ENCODE measurements at places on chromosomes 1 and 21.

GRCh38 chr1:31412732-31413404 is at the start of gene SERINC2:
TSS of gene SERINC2 (plus strand) at chr1:31413213. CDS start at chr1:31413266, 53 bp downstream.
- DNase-seq, result no peak

GRCh38 chr1:53535846-53536245 is 76.6 kb downstream of the DMRTB1 start:
- DNase-seq, result no peak

DNA sequence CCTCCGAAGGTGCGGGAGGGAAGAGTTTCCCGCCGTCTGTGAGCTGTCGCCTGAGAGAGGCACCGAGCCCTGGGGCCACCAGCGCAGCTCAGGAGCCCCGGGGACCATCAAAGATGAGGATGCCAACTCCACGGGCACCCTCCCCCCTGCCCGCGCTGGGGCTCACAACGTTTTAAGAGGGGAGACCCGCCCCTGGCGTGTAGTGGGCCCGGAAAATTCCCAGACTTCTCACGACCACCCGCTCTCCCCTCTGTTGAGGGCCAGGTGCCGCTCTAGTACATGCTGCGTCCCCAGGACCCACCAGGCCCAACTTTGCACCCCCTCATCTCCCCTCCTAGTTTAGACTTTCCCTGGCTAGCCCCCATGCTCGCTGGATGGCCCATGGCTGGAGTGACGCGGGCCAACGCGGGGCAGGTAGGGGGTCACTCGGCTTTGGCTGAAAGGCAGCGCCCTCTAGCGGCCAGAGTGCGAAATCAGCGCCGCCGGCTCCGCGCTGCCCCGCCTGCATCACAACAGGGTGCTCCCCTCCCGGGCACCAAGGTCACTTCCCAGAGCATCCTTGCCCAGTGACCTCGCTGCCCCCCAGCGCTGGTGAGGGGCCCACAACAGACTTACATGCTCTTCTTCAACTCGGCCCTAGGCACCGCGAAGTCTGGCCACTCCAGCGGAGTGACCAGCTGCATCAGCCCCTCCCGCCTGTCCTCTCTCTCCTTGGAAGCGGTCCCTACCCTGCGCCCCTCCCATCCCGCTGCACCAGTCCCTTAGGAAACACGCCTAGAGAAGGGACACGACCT is 1.8 kb downstream of the CD160 start:
- DNase-seq, result peak; percentile 65

GRCh38 chr21:35716876-35717565 is 343.3 kb downstream of the SETD4 start:
- no peak for DNase-seq

DNA sequence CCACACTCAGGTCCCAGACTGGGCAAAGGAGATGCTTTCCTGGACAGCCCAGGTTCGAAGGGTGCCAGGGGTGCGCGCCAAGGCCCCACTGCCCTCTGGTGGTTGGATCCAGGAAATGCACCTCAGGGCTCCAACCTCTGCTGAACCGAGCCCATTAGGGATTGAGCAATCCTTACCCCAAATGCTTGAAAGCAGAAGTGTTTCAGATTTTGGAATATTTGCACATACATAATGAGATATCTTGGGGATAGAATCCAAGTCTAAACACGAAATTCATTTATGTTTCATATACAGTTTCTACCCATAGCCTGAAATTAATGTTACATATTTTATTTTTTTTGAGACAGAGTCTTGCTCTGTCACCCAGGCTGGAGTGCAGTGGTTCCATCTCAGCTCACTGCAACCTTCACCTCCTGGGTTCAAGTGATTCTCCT is 57.4 kb downstream of the SLC9A1 start:
- DNase-seq, result peak; percentile 94

DNA sequence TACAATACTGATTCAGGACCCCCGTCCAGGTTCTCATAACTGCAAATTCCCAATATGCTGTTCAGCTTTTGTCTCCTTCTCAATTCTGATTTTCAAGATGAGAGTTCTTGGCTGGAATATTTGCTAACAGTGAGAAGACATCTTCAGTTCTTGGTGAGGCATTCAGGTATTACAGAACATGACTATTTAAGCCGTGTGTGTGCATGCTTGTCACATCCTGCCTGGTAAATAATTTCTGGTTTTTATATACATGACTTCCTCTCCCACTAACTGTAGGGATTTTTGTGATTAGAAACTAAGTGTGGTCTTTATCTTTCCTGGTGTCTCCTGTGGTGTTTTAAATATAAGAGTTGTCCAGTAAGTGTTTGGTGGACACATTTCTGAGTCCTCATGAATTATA is 10.2 kb upstream of the SLC19A2 start:
- no peak for DNase-seq

GRCh38 chr1:22553104-22553880 is 10.0 kb upstream of the EPHA8 start:
- DNase-seq, result no peak

- no peak for DNase-seq
Measured at GRCh38 chr1:95467036-95467435, 233.0 kb downstream of the RWDD3 start.

DNA sequence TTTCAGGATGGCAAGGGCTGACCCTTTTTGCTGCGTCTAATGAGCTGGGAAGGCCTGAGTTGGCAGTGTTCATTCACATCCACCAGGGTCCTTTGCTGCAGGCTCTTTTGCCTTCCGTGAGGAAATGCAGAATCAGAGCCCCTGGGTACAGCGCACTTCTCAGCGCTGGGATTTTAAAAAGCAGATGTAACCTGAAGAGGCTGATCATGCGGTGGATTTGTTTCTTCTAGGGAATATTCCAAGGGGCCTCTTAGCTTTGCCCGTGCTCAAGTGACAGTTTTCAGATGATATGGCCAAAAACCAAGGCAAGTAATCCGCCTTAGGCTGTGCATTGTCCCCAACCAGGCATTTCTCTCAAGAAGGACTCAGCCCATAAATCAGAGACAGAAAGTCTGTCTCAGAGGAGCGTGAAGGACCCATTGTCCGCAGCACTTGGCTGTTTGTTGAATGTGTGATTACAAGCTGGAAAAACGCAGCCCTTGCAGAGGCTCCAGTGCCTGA is 237.6 kb downstream of the PTPRC start:
- DNase-seq, result no peak

DNA sequence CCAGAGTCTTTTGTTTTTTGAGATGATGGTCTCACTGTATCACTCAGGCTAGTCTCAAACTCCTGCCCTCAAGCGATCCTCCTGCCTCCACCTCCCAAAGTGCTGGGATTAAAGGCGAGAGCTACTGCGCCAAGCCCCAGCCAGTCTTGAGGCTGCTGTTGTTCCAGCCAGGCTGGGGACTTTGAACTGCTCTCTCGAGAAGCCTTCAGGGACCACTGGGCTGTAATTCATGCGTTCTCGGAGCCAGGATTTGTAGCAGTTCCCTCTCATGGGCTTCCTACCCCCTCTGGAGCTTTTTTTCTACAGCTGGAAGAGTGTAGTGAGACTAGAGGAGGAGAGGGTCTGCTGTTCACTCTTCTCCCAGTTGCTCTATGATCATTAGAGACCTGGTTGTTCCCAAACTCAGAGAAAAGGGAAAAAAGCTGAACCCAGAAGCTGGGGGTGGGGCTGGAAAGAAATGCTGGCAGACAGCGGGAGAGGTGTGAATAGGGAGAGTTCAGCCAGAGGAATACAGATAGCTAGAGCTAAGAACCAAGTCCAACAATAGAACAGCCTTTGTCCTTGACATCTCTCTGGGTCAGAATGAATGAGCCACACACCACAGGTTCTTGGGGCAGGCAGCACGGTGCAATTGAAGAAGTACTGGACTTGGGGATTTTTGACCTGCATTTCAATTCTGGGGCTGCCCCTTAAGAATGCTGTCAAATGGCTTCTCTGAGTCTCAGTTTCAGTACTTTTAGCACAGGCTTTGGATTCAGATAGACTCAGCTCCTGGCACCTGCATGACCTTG is 13.2 kb upstream of the SLC41A1 start:
- no peak for DNase-seq

DNA sequence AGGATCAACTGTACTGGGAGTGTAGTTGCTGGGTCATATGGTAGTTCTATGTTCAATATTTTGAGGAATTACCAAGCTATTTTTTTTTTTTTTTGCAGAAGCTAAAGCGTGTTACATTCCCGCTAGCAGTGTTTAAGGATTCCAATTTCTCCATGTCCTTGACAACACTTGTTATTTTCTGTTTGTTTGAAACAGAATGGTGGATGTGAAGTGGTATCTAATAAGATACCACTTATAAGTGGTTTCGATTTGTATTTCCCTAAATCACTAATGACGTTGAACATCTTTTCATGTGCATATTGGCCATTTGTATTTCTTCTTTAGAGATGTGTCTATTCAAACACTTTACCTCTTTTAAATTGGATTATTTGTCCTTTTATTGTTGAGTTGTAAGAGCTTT is 112.2 kb downstream of the DISP1 start:
- no peak for DNase-seq

DNA sequence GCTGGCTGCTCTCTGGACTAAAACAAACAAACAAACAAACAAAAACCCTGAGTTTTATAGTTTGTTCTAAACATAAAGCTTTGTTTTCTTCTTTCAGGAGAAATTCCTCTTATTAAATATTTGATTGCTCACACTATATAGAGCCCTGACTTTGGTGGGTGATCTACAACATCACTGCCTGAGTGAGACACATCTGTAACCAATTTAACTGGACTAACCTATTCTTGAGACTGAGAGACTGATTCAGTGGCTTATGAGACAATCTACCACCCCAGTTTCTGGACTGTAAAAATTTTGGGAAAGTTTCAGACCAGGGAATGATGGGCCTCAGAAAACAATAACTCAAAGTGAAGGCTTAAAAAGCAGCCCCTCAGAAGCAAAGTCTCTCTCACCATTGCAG is 537.0 kb downstream of the NEGR1 start:
- DNase-seq, result no peak

- no peak for DNase-seq
Measured at GRCh38 chr21:30710499-30710898, 8.1 kb downstream of the KRTAP21-3 start.

DNA sequence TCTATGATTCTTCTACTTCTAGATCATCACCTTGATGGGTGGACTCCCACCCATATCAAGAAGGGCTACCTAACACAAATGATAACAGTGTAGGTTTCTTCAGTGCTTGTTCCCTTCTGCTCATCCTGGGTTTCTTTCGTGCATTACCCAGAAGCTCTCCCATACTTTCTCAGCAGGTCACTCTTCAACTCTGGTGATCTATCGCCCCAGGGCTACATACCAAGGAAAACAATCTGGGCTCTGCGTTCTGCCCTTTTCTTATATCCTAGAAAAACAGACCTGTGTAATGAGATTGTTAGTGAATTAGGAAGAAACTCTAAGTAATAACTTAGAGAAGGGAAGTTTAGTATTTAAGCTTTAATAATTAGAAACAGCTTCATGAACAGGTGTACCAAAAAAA is 370.6 kb upstream of the SPAG17 start:
- DNase-seq, result no peak

- no peak for DNase-seq
Measured at GRCh38 chr1:34695580-34695979, 59.3 kb upstream of the GJB5 start.

DNA sequence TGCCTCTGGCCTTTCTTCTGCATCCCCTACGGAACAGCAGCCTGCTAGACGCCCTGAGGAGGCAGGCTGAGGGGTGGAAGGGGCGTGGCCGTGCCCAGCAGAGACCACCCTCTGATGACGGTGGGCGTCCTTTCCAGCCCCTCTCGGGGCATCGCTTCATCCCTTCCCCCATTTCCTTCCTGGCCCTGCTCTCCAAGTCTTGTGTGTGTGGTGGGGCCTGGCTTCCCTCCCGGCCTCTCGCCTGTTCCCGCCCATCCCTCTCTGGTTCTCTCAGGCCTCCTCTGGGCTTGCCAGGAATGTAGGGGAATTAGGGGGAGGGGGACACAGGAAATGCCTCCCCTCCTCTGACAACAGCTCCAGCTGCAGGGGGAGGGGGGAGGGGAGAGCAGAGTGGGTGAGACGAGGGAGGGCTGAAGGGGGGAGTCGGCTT is 51.1 kb downstream of the SKI start:
- no peak for DNase-seq

DNA sequence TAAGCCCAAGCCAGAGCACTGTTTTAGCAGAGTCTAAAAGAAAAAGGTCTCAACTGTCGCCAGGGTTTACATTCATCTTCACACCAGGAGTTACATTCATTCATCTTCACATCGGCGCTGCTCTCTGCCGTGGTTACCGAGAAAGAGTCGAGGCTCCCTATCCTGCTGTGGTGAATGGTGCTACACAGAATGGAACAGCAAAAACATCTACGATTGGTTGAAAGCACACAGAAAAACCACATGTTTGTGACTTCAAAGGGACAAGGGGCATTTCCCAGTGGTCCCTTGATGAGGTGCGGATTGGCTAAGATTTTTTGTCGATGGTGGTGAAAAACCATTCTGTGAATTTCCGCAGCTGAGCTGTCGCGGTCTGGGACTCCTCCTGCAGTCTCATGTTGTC is 231.1 kb downstream of the SIPA1L2 start:
- no peak for DNase-seq

- DNase-seq, result no peak
Measured at GRCh38 chr1:151246786-151247185, 7.7 kb upstream of the PSMD4 start.

DNA sequence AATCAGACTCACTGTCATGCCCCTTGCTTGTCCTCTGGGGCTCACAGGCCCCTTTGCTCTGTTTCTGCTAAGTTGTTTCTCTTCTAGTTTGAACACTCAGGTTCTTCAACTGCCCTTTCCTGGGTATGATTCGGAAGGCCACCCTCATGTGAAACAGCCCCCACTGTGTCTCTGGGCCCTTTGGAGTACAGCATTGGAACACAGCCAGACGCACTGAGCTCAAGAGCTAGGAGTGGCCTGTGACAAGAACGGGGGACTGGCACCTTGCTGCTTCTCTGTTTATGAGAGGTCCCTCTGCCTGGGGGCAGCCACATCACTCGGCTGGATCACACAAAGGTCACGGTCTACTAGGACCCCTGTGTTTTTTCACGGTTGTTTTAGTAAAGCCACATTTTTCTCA is 114.4 kb upstream of the ZC3H12A start:
- DNase-seq, result no peak

- DNase-seq, result no peak
Measured at GRCh38 chr1:206785182-206785765, 13.0 kb upstream of the IL10 start.

DNA sequence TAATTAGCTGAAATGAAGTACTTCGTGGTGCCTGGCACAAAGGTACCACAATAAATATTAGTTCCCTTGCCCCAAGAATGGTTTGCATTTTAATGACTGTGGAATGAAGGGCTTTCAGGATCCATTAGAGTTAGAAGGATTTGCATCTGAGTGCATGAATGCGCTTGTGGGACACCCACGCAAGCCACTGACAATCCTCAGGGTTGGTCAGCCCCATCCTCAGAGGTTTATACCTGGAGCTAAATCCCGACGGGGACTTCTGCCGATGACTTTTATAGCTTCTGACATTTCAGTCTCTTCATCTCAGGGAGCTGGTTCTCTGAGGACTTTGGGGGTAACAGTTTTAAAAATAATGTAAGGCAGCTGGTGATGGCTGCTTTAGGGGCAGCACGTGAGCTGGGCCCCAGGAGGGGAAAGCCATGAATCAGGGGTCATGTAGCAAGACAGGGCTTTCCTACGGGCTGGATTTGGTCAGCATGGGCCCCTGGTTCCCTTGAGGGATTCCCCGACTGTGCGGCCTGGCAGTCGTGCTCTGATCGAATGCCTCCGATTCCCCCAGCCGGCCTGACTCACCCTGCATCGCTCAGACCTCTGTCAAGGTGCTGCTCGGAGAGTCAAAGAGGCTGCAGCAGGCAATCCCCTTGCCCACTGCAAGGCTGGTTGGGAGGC is 20.8 kb upstream of the IL10 start:
- DNase-seq, result no peak

- no peak for DNase-seq
Measured at GRCh38 chr21:33640697-33641351, 717 bp downstream of the CRYZL1 start.

- no peak for DNase-seq
Measured at GRCh38 chr1:244473059-244473605, 12.1 kb downstream of the CATSPERE start.

- peak; percentile 32 for DNase-seq
Measured at GRCh38 chr1:30730346-30731108, 7.1 kb upstream of the MATN1 start.

Measured in KBM-7 (cell line).